ENCODE measurements at places on chromosomes 7 and 10. TPM values are rescaled to one million over a fixed set of nuclear protein-coding genes. Genes with fewer than 3 reads are reported as not detected.

DNA sequence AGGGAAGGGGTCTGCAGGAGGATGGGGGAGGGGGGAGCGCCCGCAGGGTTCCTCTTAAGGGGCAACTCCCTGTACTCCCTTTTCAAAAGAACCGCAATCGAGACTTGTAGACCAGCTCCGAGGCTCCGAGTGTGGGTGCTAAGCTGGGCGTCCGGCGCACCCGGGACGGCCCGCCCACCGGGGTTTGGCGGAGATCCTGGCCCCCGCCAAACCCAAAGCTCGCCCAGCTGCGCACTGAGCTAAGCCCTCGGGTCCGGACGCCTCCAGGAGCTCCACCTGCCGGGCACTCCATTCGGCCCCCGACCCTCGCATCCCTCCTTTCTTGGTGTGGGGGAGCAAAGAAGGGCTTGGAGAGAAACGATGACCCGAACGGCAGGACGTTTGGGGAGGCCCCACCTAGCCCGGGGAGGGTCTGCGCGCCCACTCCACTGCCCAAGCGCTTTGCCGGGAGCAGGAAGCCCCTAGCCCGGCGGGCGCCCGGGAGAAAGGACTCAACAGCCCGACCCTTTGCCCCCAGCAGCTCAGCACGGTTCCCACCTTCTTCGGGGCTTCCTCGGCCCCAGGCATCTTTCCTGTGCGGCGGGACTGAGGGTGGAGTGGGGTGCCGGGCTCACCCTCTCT is 651 bp downstream of the AFAP1L2 start:
- peak overlapping the region; percentile 22 for H3K27ac ChIP-seq
- peak overlapping the region; percentile 54 for H3K4me3 ChIP-seq
- no peaks in the 10 kb centered on the region for H3K36me3 ChIP-seq
- H3K27me3 ChIP-seq = no peaks in the 10 kb centered on the region
- no peak for DNase-seq
- peaks cover 22% of the 10 kb centered on the region for H3K4me1 ChIP-seq

GRCh38 chr10:76998451-76998850 is 639.2 kb downstream of the KCNMA1 start:
- no peak overlapping the region for H3K4me3 ChIP-seq
- H3K36me3 ChIP-seq = no peaks in the 10 kb centered on the region
- H3K4me1 ChIP-seq = no peaks in the 10 kb centered on the region
- no peak overlapping the region for H3K27ac ChIP-seq

- peak overlapping the region; percentile 50 for H3K27ac ChIP-seq
- no peak for DNase-seq
- no peaks in the 10 kb centered on the region for H3K27me3 ChIP-seq
- peaks cover 14% of the 10 kb centered on the region for H3K4me1 ChIP-seq
- H3K4me3 ChIP-seq = no peak overlapping the region
Observed at GRCh38 chr10:13816195-13816925, 229.6 kb downstream of the PRPF18 start.

- DNase-seq = no peak
- no peaks in the 10 kb centered on the region for H3K36me3 ChIP-seq
Observed at GRCh38 chr10:21510241-21511094, 15.0 kb downstream of the SKIDA1 start.

- H3K27me3 ChIP-seq = no peaks in the 10 kb centered on the region
- H3K27ac ChIP-seq = no peak overlapping the region
- no peak overlapping the region for H3K4me3 ChIP-seq
- no peak for DNase-seq
Observed at GRCh38 chr10:21754410-21755011, 220.5 kb downstream of the MLLT10 start.

GRCh38 chr10:76962851-76963250 is 674.8 kb downstream of the KCNMA1 start:
- no peaks in the 10 kb centered on the region for H3K4me1 ChIP-seq
- DNase-seq = no peak
- no peak overlapping the region for H3K27ac ChIP-seq
- H3K36me3 ChIP-seq = no peaks in the 10 kb centered on the region
- H3K4me3 ChIP-seq = no peak overlapping the region

DNA sequence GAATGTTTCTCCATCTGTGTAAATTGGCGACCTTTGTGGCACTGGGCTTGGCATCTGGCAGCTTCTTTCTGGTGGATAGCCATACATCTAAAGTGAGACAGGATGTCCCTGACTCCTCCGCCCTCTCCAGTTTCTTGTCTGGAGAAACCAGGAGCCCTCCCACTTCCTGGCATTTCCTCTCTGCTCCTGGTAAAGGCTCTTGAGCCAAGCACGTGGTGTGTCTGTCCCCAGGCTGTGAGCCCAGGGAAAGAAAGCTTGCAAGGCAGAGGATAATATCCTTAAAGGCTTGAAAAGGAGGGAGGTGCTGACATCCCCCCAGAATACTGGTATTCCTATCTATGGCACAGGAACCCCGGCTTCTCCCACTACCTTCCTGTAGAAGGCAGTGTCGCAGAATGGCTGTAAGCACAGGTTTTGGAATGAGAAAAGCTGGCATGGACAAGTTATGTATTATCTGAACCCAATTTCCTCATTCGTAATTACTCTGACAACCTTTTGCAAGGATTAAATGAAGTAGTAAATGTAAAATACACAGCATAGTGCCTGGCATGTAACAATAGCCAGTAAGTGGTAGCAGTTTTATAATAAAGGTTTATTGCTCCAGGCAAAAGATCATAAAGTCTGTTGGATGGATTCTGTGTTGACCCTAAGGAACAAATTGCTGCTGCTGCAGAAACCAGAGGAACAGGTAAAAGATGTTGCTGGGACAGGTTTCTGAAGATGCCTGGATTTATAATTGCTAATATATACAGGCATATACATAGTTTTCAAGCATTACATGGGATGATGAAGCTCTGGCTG is 11.8 kb upstream of the ACSL5 start:
- H3K27me3 ChIP-seq = no peaks in the 10 kb centered on the region
- no peak overlapping the region for H3K4me3 ChIP-seq
- H3K36me3 ChIP-seq = no peaks in the 10 kb centered on the region
- H3K4me1 ChIP-seq = peaks cover 58% of the 10 kb centered on the region
- DNase-seq = no peak

GRCh38 chr7:2640482-2640830 is 8.7 kb downstream of the TTYH3 start:
- no peaks in the 10 kb centered on the region for H3K36me3 ChIP-seq
- no peak overlapping the region for H3K4me3 ChIP-seq
- H3K4me1 ChIP-seq = peaks cover 85% of the 10 kb centered on the region

DNA sequence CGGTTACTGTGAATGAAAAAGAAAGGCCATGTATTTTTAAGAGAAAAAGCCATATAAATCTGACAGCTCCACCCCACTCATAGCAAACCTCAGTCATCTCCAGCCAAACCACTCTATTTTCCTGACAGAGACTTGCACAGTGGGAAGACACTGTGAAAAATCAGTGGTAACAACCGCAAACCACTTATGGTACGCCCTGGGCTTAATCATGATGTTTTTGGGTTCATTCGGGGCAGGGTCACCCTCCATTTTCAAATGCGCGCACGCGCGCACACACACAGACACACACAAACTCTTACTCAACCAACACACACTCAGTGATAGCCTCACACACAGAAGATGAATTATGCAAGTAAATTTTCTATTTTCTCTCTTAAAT is 82.1 kb upstream of the HPS1 start:
- no peak overlapping the region for H3K4me3 ChIP-seq
- DNase-seq = no peak
- H3K4me1 ChIP-seq = no peaks in the 10 kb centered on the region
- no peaks in the 10 kb centered on the region for H3K27me3 ChIP-seq

- no peak for DNase-seq
- no peak overlapping the region for H3K27ac ChIP-seq
- no peak overlapping the region for H3K4me3 ChIP-seq
- no peaks in the 10 kb centered on the region for H3K27me3 ChIP-seq
- no peaks in the 10 kb centered on the region for H3K36me3 ChIP-seq
Observed at GRCh38 chr10:103244666-103245271, 918 bp upstream of the RPEL1 start.

DNA sequence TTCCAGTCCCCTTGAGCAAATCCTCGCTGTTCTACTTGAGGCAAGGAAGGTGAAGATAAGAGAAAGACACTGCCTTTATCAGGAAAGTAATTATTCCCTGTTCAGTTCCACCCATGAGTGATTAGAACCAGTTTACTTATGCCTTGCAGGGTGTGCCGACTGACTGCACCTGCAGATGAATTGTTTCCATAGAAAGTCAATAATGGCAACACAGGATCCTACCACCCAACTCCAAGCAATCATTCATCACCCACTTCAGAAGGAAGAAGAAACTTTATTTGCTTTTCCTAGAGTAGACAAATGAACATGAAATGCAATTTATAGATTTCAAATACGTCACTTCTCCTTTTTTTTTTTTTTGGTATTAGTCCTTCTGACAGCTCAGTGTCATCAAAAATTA is 383.9 kb downstream of the SORCS1 start:
- no peaks in the 10 kb centered on the region for H3K4me1 ChIP-seq
- no peaks in the 10 kb centered on the region for H3K27me3 ChIP-seq
- no peak for DNase-seq
- H3K36me3 ChIP-seq = no peaks in the 10 kb centered on the region
- no peak overlapping the region for H3K4me3 ChIP-seq

DNA sequence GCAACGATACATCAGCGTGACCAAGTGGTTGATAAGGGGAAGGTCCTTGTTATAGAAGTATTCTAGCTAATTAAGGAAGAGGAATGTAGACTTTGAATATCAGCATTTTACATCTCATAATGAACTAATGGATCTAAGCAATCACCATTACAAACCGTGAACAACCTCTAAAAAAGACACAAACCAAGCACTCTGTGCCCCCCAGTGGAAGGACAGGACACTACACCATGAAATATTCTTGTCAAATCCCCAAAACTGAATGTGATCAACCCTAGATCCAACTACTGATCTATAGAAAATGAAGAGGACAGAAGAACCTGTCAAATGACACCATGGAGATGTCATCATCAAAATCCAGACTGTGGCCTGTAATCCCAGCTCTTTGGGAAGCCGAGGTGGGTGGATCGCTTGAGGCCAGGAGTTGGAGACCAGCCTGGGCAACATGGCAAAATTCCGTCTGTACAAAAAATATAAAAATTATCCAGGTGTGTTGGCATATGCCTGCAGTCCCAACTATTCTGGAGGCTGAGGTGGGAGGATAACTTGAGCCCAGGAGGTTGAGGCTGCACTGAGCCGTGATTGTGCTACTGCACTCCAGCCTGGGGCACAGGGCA is 111.3 kb upstream of the CARD11 start:
- H3K4me3 ChIP-seq = no peak overlapping the region
- no peaks in the 10 kb centered on the region for H3K27me3 ChIP-seq
- H3K27ac ChIP-seq = no peak overlapping the region
- H3K36me3 ChIP-seq = no peaks in the 10 kb centered on the region
- H3K4me1 ChIP-seq = no peaks in the 10 kb centered on the region
- DNase-seq = no peak

DNA sequence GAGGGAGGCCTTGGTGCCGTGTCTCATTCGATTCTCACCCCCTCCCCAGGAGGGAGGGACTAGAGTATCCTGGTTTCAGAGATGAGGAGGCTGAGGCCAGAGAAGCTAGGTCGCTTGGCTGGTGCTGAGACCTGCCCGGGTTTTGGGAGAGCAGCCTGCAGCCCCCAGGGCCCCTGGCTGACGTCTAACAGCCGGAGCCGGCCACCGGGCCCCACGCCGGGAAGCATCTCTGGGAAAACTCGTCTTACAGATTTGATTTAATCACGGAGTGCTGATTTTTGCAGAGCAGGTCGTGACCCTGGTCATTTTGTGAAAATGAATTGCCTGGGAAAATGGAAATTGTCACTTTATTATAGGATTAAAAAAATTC is 97.5 kb downstream of the MICALL2 start:
- H3K4me3 ChIP-seq = no peak overlapping the region
- no peak overlapping the region for H3K27ac ChIP-seq
- DNase-seq = peak; percentile 71

GRCh38 chr7:77783111-77783510 is 15.1 kb downstream of the TMEM60 start:
- H3K27me3 ChIP-seq = no peaks in the 10 kb centered on the region
- no peak for DNase-seq
- peaks cover 51% of the 10 kb centered on the region for H3K36me3 ChIP-seq
- H3K4me1 ChIP-seq = no peaks in the 10 kb centered on the region
- no peak overlapping the region for H3K4me3 ChIP-seq

GRCh38 chr7:16711730-16712129 is 41.8 kb upstream of the TSPAN13 start:
- no peaks in the 10 kb centered on the region for H3K27me3 ChIP-seq
- no peak overlapping the region for H3K27ac ChIP-seq
- no peaks in the 10 kb centered on the region for H3K4me1 ChIP-seq

DNA sequence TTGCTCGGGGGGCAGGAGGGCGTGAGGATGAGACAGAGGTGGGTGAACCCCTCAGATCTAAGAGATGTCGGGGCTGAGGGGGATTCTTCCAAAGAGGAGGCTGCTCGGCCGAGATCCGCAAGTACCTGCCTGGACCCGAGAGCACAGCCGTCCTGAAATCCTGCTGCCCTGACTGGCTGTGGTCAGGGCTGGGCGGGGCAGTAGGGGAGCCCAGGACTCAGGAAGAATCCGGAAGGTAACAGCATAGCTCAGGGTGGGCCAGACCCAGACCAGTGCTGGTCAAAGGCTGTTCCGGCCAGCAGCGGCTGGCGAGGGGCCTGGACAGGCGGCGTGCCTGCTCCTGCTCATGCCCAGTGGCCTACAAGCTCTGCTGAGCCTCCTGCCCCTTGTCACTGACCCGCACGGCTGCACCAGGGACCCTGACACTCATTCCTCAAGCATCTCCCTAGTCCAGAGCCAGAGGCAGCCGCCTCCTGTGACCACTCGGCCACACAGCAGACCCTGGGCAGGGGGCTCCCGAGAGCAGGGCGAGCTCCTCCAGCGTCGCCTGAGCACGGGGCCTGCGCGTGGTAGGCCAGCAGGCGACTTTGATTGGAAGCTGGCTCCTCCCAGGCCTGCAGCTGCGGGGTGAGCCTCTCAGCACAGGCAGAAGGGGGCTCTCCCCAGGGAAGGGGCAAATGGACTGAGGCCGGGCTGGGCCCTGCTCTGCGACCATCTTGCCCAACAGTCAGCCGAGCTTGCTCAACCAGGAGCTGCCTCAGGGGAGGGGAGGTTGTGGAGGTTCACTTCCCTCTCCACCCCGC is 3.1 kb upstream of the ADAP1 start:
- H3K27ac ChIP-seq = peak overlapping the region; percentile 50
- H3K4me3 ChIP-seq = no peak overlapping the region
- DNase-seq = peak; percentile 71
- H3K4me1 ChIP-seq = peaks cover 13% of the 10 kb centered on the region
- H3K27me3 ChIP-seq = peaks cover 2% of the 10 kb centered on the region

The OPN1SW gene
- not detected for total RNA-seq

The ETV1 gene
- 55.9 TPM for total RNA-seq

The SAMD9L gene
- total RNA-seq = 22.4 TPM

The ASB10 gene
- not detected for total RNA-seq

The NCF1 gene
- total RNA-seq = 21.2 TPM

The OR6B1 gene
- total RNA-seq = not detected

The CALML5 gene
- total RNA-seq = not detected

The TFEC gene
- 15.4 TPM for total RNA-seq
